ENCODE measurements at places on chromosomes 7 and 10.

DNA sequence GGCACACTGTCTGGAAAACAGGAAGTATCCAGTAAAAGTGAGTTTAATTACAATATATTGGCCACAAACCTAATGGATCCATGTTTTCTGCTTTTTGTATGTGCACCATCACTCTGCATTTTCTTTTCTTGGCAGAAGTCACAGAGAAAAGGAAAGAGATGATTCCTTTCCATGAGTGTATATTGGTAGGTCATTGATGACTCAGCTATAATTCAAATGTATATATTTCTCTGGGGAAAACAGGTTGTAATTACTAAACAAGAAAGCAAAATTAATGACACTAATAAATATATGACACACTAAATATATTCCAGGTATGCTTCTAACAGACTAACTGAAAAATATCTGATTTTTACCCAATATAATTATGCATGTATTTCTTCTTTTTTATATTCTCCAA, 105.9 kb upstream of the PCDH15 start:
- DNase-seq, result no peak

- no peak for DNase-seq
Measured at GRCh38 chr10:13699216-13699615, 112.5 kb downstream of the PRPF18 start.

DNA sequence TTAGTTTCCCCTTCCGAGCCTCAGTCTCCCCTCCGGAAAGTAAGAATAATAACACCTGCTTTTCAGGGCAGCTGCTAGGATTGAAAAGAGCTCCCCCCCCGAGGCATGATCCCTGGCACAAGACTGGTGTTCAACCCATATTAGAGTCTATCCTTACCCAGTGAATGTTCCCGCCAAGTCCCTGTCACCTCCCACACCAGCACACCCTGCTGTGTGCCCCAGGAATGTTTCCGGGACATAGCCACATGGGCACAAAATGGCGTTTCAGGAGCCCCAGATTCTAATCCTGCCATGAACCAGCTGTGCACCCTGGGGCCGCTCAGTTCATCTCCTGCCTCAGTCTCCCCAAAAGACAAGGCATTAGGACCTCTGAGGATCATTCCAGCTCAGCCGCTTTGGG, 563 bp downstream of the MUC17 start:
- DNase-seq, result no peak

DNA sequence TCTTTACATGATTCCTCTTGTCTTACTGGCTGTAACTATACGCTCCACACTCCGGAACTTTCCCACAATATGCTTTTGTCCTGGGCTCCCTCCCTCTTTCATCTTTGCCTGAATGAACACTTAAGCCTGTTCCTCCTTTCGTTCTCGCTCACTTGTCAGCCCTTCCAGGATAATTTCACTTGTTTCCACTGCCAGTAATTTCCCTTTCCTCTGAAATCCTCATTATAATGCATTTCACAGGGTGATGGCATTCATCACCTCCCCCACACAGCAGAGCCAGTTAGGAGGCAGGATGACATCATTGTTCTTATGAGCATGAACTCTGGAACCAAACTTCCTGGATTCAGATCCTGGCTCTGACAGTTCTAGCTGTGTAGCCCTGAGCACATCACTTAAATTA, 372.6 kb downstream of the GPR158 start:
- no peak for DNase-seq

GRCh38 chr7:111146136-111146535, 55.2 kb downstream of the LRRN3 start:
- DNase-seq, result no peak

GRCh38 chr7:140732416-140732815, 35.9 kb downstream of the NDUFB2 start:
- DNase-seq, result no peak

GRCh38 chr10:58967551-58968388, 208.7 kb upstream of the PHYHIPL start:
- peak; percentile 91 for DNase-seq

GRCh38 chr7:151249034-151249731, 689 bp upstream of the SMARCD3 start:
- no peak for DNase-seq

DNA sequence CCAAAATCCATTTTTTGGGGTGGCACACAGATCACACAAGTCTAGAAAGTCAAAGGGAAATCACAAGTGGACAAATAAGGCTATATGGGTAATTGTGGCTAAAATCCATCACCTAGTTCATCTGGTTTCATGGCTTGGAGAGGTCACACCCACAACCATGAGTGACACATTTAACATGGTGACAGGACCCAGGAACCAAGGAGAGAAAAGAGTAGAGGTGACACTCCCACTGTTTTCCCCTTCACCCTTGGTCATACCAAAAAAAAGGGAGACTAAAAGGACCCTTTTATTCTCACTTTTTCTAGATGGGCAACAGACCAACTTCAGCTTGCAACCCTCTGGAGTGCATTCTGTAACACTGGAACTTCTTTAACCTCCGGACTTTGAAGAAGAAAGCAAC, 46.2 kb upstream of the ZNF107 start:
- DNase-seq, result no peak

All from ELF-1 (cell line).